ENCODE measurements at places on chromosomes 7 and 10.

- no peak for DNase-seq
These were observed 143.6 kb downstream of the LSMEM1 start for GRCh38 chr7:112624416-112624815.

DNA sequence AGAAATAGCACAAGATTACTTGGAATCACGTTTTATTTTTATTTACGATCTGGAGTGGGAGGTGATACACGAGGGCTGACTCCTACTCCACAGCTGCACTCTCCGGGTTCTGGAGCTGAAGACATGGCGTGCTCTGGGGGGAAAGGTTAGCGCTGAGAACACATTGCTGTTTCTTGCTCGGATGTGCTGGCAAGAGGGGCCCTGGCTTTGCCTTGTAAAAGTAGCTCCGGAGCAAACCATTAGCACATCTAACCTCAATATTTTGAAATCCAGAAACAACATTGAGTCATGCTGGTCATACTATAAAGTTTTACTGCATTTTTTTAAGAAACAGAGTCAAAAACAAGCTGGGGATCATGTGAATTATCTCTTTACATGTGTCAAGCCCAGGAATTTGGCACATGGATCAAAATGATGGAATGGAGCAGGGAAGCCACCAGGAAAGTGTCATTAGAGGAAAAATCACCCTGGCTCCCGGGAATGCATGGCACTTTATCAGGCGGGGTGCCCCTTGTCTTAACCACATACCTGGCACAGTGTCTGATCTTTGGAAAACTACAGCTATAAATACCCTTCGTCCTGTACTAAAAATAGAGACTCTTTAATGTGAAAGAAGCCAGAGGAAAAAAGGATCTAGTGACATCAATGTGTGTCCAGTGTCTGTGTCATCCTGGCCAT is 31.6 kb upstream of the LYZL1 start:
- DNase-seq, result no peak

GRCh38 chr7:3112479-3113134 is 68.9 kb upstream of the CARD11 start:
- DNase-seq, result peak; percentile 69

GRCh38 chr10:17214526-17214925 is 13.1 kb upstream of the TRDMT1 start:
- DNase-seq, result no peak

- DNase-seq, result no peak
These were observed 54.4 kb downstream of the GOLGA7B start for GRCh38 chr10:97904018-97904381.
